ENCODE measurements at places on chromosomes 7 and 10. TPM values are rescaled to one million over a fixed set of nuclear protein-coding genes. Genes with fewer than 3 reads are reported as not detected.

DNA sequence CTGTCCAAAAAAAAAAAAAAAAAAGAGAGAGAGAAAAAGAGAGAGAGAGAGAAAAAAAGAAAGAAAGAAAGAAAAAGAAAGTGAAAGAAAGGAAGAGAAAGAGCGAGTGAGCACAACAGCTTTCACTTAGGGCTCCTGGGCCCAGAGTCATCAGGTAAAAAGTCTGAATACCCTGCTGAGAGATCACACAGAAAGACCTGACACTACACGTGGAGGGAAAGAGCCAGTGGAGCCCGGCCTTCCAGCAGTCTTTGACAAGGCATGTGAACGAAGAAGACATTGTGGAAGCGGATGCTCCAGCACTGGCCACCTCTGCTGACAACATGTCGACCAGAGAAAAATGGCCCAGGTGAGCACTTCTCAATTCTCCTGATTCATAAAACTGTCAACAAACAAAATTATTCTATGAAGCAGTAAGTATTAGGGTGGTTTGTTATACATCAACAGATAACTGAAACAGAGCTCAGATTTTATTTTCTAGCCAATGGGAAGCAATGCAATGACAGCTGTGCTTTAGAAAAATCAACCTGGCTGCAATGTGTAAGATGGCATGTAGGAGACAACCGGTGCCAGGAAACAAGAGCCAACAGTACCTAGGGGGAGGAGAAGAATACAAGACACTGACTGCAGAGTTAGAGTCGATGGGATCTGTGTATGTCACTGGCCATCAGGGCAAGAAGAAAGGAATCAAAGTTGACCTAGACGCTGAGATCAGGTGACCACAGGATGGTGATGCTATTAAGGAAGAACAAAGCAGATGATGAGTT is 4.4 kb downstream of the RNF216 start:
- DNase-seq = peak; percentile 35

The CRHR2 gene
- total RNA-seq = not detected

DNA sequence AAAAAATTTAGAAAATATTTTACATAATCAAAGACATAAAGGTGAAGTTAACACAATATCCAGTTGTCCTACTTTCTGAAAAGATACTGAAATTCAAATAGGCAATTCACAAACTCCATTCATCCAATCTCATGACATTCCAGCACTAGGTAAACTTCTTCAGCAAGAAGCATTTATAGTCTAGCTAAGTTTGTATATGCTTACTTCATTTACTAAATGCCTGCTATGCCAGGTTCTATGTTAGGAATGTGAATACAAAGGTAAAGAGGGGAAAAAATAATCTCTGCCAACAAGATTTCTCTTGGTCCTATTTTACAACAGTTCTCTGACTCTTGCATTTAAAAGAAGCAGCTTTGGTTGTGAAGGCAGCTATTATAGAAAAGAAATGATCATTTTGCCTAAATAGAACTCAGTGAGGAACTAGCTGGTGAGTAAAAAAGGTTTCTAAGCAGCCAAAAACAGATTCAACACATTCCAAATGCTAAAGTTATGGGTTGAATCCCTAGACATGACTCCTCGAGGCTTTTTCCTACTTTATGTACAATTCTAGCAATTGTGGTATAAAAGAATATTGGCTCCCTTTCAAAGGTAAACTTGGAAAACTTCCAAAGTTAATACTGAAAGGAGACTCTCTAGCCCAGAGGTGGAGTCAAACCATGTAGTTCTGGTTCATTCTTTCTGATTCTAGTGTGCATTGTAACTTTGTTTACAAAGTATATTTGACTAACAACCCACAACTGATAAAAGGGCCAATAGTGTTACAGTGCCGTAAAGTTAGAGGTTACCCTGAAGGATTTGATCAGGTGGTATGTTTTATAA is 30.9 kb upstream of the KLHL7 start:
- DNase-seq = no peak

The OR2A42 gene
- not detected for total RNA-seq

The CFAP46 gene
- not detected for total RNA-seq

DNA sequence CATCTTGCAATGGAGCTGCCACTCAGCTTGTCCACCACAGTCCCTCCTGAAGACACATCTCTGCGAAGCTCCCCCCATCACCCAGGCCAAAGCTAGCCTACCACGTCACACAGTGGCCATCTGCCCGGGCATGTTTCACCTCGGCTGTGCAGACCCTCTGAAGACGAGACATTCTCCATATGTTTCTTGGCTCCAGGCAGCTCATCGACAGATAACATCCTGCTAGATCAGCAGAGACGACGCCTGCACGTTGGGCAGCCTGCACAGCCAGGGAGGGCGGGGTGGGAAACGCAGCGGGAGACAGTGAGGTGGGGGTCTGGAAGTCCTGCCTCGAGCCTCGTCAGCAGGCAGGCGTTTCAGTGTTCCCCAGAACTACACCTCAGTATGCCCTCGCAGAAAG is 53.0 kb downstream of the PTPRN2 start:
- no peak for DNase-seq

DNA sequence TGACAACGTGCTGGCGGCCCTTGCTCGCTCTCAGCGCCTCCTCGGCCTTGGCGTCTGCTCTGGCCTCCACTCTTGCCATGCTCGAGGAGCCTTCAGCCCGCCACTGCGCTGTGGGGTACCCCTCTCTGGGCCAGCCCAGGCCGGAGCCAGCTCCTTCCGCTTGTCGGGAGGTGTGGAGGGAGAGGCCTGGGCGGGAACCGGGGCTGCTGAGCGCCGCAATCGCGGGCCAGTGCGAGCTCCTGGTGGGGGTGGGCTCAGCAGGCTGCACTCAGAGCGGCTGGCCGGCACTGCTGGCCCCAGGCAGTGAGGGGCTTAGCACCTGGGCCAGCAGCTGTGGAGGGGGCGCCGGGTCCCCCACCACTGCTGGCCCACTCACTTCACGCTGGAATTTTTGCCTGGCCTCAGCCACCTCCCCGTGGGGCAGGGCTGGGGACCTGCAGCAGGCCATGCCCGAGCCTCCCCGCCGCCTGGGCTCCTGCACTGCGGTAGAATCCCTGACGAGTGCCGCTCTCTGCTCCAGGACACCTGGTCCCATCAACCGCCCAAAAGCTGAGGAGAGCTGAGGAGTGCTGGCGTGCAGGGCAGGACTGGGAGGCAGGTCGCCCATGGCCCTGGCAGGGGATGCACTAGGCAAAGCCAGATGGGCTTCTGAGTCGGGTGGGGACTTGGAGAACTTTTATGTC is 372.2 kb upstream of the NRG3 start:
- DNase-seq = no peak

DNA sequence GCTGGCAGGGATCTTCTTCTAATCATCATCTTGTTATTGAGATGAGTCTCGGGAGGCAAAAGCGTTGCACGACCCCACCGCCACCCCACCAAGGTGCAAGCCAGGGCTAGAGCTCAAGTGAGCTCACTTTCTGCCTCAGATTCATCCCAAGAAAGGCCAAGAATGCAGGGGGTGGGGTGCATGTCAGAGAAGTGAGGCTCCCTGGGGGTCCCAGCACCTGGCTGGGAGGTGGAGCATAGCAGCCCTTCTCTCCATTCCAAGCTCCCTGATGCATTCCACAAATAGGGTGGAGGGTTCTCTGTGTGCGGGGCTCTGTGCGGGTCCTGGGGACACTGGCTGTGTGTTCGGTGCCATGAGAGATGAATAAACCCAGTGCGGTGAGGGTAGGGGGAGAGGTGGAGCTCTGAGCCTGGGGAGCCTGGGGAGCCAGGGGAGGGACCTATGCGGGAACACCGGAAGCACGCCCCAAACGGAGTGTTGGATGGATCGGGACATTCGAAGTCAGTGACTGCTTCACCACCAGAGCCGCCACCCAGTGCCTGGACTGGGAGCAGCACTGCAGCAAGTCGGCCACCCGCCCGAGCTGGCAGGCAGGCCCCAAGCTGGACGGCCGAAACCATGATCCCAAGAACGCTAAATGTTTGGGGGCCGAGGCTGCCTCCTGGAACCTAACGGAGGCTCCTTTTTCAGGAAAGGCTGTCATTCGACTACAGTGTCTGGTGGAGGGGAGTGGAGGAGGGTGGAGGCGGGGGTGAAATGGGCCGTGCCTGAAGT is 17.9 kb upstream of the HMX3 start:
- DNase-seq = no peak

DNA sequence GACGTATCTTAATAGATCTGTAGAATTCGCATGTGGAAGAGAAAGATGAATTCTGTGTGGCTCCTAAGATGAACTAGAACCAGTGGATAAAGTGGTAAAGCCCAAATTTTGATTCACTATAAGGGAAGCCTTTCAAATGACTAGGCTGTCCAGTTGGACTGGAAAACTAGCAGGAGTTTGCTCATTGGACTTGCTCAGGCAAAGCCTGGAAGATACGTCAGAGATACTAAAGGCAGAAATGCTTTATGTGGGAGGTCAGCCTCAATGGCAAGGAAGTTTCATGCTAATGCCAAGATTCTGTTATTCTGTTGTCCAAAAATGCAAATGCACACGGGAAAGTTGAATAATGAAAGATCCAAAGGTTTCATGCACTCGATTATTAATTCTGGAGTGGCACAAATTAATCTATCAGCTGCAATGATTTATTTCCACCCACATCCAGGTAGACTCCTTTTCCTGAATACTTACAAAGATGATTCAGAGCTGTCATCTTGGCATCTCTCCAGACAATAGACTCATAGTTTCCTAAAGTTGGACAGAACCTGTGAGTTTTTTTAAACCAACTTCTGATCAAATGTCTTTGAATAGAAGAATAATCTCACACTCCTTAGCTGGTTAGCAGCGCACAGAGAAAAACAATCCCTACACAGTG is 20.5 kb upstream of the PPP1R3C start:
- no peak for DNase-seq

DNA sequence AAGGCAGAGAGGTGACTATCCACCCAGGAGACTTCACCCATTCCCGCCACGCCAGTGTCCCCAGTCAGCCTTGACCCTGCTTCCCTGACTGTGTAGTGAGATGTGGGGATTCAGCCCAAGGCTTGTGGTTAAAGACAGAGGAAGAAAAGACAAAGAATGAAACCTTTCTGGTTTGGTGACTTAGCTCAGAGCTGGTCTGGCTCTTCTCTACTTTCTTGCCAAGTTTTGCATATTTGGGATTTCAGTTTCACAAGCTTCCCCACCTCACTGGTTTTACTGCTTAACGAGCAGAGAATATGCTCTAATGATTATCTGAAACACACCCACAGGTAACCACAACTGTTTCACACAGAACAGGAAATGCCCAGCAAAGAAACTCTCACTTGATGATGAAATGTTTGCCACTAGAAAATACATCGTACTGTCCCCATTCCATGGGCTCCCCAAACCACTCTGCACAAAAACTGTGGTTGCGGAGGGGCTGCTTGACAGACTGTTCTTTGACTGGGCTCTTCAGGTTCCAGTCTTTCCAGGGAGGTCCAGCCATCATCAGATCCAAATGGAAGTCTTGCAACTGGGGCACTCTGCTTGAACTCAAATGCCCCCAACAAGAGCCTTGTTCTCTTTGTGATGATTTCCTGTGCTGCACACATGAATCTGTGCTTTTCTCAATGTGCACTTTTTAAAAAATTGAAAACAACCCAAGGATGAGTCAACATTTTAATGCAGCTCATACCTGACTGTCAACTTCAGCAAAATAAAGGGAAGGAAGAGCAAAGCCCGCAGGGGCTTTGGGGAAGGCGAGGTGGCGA is 95.5 kb downstream of the CTBP2 start:
- peak; percentile 19 for DNase-seq

The CBX3 gene
- 260 TPM for total RNA-seq

DNA sequence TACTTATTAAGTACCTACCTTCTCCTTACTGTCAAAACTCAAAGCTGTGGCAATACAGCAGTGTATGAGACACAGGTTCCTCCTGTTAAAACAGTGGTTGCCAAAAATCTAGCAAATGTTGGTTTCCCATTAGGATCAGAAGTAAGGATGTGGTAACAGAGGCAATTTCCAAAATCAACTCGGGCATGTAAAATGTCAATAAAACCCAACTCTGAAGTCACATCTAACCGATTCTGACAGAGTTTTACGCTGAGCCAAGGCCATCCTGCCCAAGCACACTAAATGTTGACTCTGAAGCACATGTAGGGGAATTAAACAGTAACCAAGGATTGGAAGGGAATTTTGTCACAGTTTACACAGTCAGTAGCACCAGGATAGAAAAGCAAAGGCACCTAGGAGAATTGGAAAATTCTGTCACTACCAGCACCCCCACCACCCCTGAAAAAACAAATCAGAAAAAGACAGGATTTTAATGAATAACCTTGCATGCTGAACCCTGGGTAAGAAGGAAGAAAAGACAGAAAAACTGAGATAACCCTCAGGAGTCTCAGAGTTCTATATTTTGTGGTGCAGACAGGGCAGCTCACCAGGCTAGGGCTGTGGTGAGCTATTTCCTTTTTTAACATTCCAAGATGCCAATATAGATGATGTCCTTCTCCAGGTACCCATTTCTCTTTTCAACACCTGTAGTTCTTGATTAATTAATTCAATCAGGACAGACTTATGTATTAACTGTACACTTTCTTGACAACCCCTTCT is 119.5 kb downstream of the DOCK4 start:
- DNase-seq = no peak

- DNase-seq = no peak
These were observed 8.8 kb upstream of the SPAM1 start for GRCh38 chr7:123916240-123916724.

The DOCK1 gene
- total RNA-seq = 0.72 TPM

DNA sequence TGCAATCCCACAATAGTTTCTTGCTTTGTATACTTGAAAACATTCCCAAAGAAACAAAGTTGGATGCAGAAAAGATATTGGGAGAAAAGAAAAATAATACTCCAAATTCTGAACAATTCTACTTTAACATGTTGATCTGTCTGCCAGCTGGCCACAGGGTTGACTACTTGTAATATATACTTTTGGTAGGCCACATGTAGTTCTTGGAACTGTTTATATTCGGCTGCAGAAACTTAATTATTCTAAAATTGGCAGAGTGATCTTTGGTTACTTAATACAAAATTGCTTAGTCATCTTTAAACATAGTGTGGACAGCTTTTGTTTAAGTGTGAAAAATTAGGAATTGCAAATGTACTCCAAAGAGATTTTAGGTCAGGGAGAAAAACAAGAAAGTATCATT is 76.0 kb downstream of the CALD1 start:
- DNase-seq = no peak

- no peak for DNase-seq
These were observed 146.5 kb downstream of the HGF start for GRCh38 chr7:81623251-81623855.

DNA sequence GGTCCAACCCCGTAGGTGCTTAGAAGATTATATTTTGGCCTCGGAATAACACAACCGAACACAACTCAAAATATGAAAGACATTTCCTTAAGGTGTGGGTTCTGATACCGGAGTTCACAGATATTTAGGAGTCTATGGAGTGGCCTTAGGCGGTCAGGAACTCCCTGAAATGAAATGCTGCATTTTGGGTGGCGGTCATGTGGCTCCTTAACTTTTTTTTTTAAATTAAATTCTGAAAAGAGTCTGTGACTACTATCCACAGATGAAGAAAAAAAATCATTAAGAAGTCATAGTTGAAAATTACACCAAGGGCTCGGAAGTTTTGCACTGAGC is 290.9 kb upstream of the NFE2L3 start:
- no peak for DNase-seq

The MRC1 gene
- total RNA-seq = not detected

- DNase-seq = peak; percentile 29
These were observed 90.2 kb downstream of the SH3PXD2A start for GRCh38 chr10:103765168-103765567.

GRCh38 chr10:11095374-11095801 is 77.7 kb downstream of the CELF2 start:
- no peak for DNase-seq

The DLX5 gene
- not detected for total RNA-seq

- no peak for DNase-seq
These were observed 46.0 kb downstream of the CNOT4 start for GRCh38 chr7:135463908-135464307.

The RAMP3 gene
- not detected for total RNA-seq

- peak; percentile 57 for DNase-seq
These were observed 965 bp downstream of the ZCCHC24 start for GRCh38 chr10:79444199-79445119.

The MGMT gene
- 24.6 TPM for total RNA-seq
